Stimulated activated CD8-positive, alpha-beta memory T cell treated with anti-CD3 and anti-CD28 coated beads, Interleukin-12 subunit alpha, Interleukin-12 subunit beta, amount 100 ng/mL, for 1 hour (primary cell): ENCODE measurements at places on chromosomes 6 and 20.

DNA sequence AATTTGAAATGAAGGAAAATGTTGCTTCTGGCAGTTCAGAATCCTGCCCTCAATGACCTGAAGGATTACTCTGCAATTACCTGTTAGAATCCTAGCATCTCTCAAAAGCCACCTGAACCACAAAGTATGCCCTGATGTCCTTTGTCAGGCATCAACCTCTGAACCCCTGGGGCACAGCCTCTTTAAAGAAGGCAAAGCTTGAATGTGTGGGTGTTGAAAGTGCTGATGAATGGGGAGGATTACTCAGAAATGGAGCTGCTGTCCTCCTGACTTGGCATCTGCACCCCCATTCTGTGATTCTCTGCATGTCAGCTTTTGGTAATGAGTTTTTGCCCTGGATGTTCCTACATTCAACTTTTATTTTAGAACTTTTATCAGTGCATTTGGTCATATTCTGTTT lies 179.2 kb downstream of the PKHD1 start:
- no peak for DNase-seq

- DNase-seq = no peak
Measured at GRCh38 chr20:38209736-38210405, 44.8 kb upstream of the TGM2 start.

DNA sequence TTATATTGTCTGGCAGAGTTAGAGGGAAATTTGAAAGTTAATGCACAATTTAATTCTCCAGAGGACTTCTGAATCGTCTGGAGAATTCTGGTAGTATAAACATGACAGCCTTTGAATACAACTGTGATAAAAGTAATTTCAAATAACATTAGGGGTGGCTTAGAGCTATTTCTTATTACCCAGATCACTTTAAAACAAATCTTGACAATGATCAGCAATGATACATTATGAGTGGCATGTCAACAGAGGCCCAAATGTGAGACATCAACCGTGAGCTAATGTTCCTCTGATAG lies 259.1 kb downstream of the HACE1 start:
- no peak for DNase-seq

GRCh38 chr6:112254921-112255320 lies 554 bp upstream of the LAMA4 start:
- DNase-seq = no peak

- DNase-seq = no peak
Measured at GRCh38 chr6:93859971-93860370, 440.6 kb upstream of the EPHA7 start.

DNA sequence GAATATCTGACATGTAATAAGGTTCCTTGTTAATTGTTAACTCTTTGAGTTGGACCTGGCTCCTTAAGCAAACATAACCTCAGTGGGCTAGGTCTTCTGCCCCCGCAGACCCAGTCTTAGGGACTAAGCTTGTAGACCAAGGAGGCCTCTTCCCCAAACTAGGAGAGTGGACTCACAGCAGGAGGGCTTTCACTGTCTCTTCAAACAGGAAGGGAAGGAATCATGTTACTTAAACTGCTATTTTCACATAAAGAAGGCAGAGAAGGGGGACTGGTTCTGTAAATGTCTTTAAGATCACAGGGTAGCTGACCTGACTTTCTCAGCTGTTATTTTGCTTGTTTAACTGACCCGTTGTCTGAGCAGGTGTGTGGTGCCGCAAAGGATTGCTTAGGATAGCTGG lies 34.9 kb upstream of the PRDM1 start:
- DNase-seq = no peak

GRCh38 chr20:1803932-1804501 lies 91.2 kb upstream of the SIRPA start:
- DNase-seq = no peak

DNA sequence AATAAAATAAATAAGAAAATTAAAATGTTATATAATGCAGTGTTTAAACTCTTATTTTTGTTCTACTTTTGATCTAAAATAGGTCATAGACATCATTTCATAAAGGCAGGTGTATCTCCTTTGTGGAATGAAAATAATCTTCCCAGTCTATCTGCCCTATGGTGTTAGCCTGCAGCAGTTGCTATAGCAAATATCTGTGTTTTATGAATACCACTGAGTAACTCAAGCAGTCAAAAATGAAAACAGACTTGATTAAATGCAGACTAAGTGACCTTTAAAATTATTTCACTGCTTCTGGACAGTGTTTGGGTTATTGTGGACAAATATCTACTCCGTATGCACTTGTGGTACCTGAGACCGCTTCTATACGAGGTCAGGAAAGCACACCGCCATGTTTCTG lies 11.8 kb downstream of the HTR1B start:
- DNase-seq = no peak

GRCh38 chr20:10671919-10672623 lies 1.7 kb downstream of the JAG1 start:
- DNase-seq = no peak

GRCh38 chr6:109252261-109253041 lies 129.8 kb downstream of the CD164 start:
- DNase-seq = no peak

DNA sequence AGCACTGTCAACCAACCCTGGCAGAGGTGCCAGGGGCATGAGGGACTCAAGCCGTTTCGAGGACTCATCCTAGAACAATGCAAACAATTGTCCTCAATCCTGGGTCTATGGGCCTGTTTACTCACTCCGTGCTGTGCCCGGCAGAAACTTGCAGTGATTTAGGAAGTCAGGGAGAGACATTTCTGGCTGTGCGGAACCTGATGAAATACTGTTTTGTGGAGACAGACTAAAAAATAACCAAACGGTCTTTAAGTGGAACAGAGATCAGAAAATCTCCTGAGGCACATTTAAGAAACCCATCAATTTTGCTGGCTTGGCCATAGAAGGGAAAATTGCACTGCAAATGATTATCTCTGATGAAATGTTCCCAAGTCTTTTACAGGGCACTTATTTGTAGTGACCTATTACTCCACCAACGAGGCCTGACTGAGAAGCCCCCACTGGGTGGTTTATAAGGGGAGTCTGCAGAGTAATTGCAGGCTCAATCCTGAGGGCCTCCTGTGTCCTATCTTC lies 79.8 kb upstream of the KCNK16 start:
- DNase-seq = no peak

- DNase-seq = no peak
Measured at GRCh38 chr6:35328108-35328723, 14.1 kb upstream of the PPARD start.

- no peak for DNase-seq
Measured at GRCh38 chr6:11760015-11760473, 18.6 kb downstream of the ADTRP start.

DNA sequence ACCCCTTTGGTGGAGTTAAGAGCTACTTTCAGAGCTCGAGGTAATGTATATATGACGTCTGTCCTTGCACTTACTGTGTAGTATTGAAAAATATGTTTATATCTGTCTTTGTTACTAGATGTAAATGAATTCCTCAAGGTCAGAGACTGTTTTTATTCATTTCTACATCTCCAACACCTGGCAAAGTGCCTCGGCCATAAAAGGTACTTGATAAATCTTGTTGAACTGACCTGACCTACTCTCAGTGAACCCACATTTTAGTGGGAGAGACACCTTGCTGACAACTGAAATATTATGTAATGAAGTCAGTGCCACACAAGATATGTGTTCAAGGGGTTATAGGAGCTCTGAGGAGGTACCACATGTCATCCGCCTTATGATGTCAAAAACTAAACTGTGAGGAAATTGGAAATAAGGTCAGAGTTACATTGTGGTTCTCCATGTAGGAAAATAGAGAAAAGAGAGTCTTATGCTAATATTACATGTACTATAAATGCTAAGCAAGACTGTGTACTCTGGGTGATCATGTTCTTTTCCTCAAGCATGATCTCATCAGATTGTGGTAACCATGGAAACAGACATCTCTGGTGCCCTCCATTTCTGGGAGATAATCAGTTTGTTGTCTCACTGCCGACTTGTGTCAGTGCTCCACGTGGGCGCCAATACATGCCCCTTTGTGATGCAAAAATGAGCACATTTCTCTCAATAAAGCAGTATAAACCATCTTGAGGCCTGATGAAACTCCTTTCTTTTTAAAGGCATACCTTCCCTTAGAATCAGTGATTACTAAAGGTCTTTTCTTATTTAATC lies 5.7 kb upstream of the TMEM30A start:
- DNase-seq = no peak

DNA sequence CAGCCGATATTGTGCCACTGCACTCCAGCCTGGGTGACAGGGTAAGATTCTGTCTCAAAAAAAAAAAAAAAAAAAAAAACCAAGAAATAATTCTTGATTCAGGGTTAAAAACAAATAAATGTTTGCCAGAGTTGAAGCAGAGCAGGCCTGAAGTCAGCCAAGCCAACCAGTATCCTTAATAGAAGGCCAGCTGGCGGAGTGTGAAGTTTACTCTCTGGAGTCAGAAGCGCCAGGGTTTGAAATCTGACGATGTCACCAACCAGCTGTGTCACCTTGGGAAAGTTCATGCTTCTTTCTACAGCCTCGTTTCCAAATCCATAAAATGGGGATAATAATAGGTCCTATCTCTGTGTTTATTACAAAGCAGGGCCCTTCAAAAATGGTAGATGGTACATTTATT lies 73.0 kb upstream of the ENPP5 start:
- no peak for DNase-seq

- no peak for DNase-seq
Measured at GRCh38 chr6:156866220-156867015, 89.2 kb downstream of the ARID1B start.

- no peak for DNase-seq
Measured at GRCh38 chr6:69813508-69813907, 16.7 kb upstream of the LMBRD1 start.

GRCh38 chr20:23484081-23484480 lies 6.8 kb upstream of the CST8 start:
- no peak for DNase-seq

GRCh38 chr20:16147916-16148315 lies 425.3 kb downstream of the KIF16B start:
- no peak for DNase-seq

DNA sequence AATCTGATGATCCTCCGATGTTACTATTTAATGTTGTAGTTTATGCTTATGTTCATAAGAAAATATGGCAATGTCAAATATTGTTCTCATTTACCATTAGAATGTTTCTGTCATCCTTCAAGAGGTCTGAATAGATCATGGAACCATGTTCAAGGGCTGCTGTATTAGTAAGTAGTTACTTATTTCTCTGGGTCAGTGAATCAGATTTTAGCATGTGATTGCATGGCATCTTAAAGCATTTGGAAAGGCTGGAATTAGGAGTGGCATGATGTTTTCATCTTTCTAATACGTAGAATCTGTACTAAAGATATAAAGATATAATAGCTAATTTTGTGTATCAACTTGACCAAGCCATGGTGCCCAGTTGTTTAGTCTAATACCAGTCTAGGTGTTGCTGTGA lies 40.5 kb upstream of the NKX2-4 start:
- DNase-seq = no peak

DNA sequence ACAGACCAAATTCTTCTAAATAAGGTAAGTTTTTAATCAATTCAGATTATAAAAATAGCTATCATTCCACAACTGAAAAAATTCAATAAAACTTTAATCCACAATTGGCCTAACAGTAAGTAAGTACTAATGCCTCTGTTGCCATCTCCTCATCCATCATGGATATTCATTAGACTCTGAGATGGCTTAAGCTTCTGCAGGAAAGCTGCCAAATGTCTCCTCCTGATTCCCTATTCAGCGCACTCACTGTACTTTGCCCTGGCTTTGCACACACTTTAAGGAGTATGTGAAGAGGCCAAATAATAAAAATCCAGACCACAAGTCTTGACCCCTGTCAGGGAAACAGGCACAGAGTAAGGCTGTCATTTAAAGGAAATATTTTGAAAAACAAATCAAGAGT lies 23.6 kb downstream of the PGM3 start:
- no peak for DNase-seq

- peak; percentile 72 for DNase-seq
Measured at GRCh38 chr6:30344868-30345671, at the start of gene RPP21. TSS of gene RPP21 (plus strand) at chr6:30345156. CDS start at chr6:30345172, 16 bp downstream.

- DNase-seq = no peak
Measured at GRCh38 chr20:45056473-45057173, 44.3 kb downstream of the KCNS1 start.

- DNase-seq = no peak
Measured at GRCh38 chr20:16216914-16217230, 356.4 kb downstream of the KIF16B start.

GRCh38 chr6:75363304-75363703 lies 78.7 kb upstream of the TMEM30A start:
- DNase-seq = no peak

- DNase-seq = no peak
Measured at GRCh38 chr20:37276494-37277252, 12.8 kb upstream of the MANBAL start.
